ENCODE measurements at places on chromosomes 12 and 14.
A peak's percentile ranks its signal among the peaks of the same experiment; 100 is the strongest.

GRCh38 chr14:61188978-61189808, 91.9 kb downstream of the TMEM30B start:
- peak; percentile 84 for DNase-seq

GRCh38 chr12:114414866-114415524, 9.1 kb upstream of the TBX5 start:
- no peak for DNase-seq

DNA sequence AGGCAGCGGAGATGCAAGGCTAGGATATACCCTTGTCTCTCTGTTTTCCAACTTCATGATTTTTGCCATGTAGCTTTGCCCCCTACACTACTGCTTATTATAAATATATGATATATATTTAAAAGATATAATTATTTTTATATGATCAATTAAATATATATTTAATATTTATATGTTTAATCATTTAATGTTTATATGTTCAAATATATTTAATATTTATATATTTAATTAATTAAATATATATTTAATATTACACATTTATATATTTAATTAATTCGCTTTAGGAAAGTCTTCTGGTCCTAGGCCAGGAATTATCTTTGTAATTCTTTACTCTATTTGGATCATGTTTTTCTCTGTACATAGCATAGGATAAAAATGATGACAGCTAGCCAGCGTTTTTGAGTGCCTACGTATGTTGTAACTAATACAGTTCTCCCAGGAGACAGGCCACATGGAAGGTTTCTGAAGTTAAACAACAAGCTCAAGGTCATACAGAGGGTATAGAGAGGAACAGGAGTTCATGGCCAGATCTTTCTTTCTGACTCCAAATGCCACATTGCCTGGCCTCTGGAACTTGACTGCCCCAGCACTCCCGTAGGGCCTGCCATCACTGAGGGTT, 192.5 kb downstream of the KCNA5 start:
- no peak for DNase-seq

GRCh38 chr14:104685216-104685997, 4.0 kb upstream of the INF2 start:
- DNase-seq, result no peak

DNA sequence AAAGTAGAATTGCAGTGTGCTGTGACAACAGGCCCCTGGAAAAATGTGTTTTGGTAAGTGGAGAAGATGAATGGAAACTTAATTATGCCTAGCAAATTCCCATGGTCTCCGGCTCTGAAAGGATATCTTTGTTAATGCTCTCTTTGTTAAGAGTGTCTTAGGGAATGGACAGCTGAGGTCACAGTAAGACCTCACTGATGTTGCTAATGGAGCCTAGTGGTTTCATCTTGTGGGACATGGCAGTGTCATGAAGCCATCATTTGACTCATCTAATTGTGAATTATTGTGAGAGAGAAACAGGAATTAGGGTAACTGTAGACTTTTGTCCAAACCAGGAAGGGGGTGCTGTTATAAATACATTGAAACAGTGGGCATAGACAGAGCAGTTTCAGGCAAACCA, 330.3 kb downstream of the TMTC2 start:
- no peak for DNase-seq

- no peak for DNase-seq
These were observed 82.7 kb upstream of the ESRRB start for GRCh38 chr14:76293221-76293620.

GRCh38 chr12:124705545-124706138, 138.2 kb upstream of the NCOR2 start:
- no peak for DNase-seq

GRCh38 chr12:119544765-119545625, 48.6 kb upstream of the TMEM233 start:
- peak; percentile 85 for DNase-seq

GRCh38 chr12:10395390-10395998, 5.7 kb upstream of the KLRK1 start:
- peak; percentile 92 for DNase-seq

DNA sequence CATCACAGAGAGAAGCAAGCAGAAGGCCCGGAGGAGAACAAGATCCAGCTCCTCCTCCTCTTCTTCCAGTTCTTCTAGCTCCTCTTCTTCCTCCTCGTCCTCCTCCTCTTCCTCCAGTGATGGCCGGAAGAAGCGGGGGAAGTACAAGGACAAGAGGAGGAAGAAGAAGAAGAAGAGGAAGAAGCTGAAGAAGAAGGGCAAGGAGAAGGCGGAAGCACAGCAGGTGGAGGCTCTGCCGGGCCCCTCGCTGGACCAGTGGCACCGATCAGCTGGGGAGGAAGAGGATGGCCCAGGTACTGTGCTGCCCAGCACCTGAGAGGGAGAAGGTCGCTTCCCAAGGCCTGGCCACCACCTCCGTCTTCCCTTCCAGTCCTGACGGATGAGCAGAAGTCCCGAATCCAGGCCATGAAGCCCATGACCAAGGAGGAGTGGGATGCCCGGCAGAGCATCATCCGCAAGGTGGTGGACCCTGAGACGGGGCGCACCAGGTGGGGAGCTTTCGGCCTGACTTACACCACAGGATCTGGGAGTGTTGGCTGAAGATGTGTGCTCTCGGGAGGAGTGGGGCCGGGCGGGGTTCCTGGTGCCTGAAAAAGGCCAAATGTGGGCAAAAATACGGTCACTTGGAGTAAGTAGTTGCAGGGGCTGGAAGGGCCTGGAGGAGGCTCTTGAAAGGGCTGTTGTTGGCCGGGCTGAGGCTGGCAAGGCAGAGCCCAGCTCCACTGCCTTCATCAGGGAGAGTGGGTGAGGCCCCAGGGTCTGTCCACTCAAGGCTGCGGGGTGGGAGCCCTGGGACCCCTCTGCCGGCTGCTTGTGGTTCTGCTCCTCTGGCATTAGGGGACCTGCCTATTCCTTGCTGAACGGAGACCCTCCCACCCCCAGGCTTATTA, 1.4 kb downstream of the ARL6IP4 start:
- no peak for DNase-seq

- no peak for DNase-seq
These were observed 210.4 kb upstream of the PRICKLE1 start for GRCh38 chr12:42799966-42800365.

DNA sequence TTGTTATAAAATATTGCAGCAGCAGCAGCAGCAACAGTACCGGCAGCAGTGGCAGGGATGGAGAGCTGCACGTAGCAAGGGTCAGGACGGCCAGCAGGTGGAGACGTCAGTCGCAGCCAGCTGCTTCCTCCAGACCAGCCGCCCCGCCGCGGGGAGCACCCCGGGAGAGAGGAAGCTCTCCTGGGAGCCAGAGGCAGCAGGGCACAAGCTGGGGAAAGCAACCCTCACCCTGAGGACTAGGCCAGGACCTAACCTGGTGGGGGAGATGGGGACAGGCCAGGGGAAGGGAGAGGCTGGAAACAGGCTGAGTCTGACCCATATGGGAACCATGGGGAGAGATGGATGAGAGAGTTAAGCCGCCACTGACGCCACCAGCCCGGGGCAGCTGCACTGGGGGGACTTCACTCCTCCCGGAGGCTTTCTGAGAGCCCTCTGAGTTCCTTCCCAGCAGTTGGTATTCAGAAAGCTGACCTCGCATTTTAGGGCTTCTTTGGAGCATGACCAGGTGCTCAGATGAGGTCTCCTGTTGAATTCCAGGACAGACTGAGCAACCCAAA, 56.3 kb downstream of the SPTB start:
- DNase-seq, result peak; percentile 83

- DNase-seq, result no peak
These were observed 96.0 kb downstream of the ADGRD1 start for GRCh38 chr12:131049549-131050339.

- peak; percentile 51 for DNase-seq
These were observed 36.0 kb downstream of the SCARB1 start for GRCh38 chr12:124827588-124828184.

- DNase-seq, result no peak
These were observed 21.5 kb upstream of the SLC25A3 start for GRCh38 chr12:98572010-98572409.

DNA sequence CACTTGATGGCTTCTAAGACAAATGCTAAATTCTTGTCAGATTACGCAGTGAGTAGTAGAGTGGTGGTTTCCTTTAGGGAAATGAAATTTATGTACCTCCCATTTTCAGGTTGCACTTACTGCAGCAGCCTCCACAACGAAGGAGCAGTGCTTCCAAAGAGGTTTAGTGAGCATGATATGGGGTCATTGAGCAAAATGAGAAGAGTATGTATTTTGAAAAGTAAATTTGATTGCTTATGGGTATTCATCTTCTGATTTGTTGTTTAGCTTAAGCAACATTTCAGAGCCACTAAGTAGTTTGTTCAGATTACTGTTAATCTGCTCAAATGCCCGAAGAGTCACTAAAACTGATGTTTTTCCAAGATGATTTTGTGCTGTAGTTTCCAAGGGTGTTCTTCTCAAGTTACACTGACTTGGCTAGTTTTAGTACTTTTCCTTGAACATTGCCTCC, 493.6 kb downstream of the PCNX1 start:
- DNase-seq, result no peak

DNA sequence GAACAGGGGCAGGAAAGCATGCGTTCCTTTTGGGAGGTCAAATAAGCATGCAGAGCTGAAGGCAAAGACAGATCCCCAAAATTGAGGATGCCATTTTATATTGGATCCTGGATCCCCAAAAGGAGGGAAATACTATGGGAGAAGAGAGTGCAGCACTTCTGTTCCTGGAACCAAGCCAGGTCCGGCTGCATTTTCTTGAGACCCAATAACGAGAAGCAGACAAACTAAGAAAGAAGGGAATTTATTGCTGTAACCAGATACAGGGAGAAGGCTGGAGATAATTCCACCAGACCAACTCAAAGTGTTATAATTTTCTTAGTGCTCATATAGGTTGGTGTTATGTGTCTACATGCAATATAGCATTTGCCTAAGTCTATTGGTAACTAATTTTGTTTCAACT, 60.8 kb downstream of the PDE6H start:
- DNase-seq, result no peak

GRCh38 chr14:44649061-44649460, 142.0 kb upstream of the FSCB start:
- no peak for DNase-seq

- no peak for DNase-seq
These were observed 348.7 kb downstream of the NAV3 start for GRCh38 chr12:78179346-78179745.

DNA sequence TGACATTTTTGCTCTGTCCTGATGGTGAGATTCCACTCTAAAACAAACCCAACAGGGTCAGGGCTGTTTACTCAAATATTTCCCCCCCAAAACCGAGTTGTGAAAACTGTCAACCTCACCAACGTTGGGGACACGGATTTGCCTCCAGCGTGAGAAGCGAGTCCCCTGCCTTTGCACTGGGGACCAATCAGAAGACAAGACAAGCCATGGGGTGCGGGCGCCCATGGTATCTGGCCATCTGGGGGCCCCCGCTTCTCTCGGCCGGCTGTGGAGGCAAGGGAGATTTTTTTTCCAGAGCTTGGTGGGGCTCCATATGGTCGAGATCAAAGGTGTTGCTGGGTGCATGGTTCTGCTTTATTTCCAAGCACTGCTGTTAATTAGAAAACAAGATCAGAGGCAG, 272.1 kb downstream of the BCL11B start:
- no peak for DNase-seq

DNA sequence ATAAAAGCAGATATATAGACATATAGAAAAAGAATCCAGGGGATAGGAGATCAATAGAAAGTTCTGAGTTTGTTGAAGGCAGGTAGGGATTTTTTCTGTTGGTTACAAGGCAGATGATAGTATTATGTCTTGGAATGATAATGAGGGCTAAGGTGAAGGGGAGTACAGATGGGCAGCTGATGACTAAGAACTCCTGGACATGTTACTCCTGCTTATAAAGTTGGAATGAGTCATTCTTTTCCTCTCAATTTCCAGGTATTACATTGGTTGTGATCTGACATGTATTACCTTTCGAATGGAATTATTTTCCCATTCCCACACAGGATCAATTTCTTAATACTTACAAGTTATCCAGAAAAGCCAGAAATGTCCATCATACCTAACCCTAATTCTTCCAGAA, 545.2 kb upstream of the MGAT4C start:
- DNase-seq, result peak; percentile 67

DNA sequence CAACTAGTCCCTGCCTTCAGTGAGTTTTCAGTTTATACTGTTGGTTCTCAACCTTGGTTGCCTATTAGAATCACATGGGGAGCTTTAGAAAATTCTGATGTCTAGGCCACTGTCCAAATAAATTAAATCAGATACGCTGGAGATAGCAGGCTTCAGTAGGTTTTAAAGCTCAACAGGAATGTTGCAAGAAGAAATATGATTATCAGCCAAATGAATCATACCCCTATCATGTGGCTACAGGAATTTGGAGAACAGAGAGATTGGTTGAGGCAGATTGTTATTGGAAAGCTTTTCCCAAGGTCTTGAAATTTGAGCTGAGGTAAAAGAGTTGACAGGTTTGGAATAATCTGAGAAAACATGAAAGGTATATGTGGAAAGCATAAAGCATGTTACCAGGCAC, 125.3 kb downstream of the WIF1 start:
- DNase-seq, result peak; percentile 84

- no peak for DNase-seq
These were observed 2.5 kb downstream of the CARMIL3 start for GRCh38 chr14:24054324-24054641.

- no peak for DNase-seq
These were observed 75.0 kb downstream of the SCAF11 start for GRCh38 chr12:45915405-45915804.

DNA sequence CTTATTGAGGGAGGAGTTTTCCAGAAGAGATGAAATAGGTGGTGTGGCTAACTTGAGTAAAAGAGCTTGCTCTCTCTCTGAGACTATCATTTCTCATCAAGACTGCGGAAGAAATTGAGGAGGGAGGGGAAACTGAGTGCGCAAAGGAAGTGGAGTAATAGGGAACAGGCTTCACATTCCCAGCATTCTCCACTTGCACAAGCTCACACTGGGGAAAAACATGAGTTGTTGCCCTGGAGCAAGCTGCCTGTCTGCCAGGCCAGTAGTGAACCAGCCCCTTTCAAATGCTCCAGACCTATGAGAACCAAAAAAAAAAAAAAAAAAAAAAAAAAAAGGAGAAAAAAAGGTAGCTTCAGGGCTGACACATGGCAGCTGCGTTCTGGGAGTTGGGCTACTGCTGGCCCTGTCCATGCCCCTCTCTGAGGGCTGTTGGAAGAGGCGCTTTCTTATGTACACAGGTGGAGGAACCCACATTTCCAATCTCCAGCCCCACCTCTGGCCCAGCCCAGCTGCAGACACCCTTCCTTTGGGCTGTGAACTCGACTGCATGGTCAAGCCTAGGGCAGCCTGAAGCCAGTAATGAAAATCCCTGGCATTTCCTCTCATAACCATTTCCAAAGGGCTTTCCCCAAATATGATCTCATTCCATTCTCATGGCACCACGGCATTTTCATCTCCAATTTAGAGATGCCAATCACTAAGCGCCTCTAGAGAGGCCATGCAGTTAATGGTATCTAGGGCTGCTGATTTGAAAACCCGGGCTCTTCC, 32.5 kb upstream of the EMP1 start:
- no peak for DNase-seq

GRCh38 chr14:92466059-92466458, 47.5 kb upstream of the RIN3 start:
- DNase-seq, result no peak

Data from PC-3 (cell line).